ENCODE measurements at places on chromosomes 13 and 19.

DNA sequence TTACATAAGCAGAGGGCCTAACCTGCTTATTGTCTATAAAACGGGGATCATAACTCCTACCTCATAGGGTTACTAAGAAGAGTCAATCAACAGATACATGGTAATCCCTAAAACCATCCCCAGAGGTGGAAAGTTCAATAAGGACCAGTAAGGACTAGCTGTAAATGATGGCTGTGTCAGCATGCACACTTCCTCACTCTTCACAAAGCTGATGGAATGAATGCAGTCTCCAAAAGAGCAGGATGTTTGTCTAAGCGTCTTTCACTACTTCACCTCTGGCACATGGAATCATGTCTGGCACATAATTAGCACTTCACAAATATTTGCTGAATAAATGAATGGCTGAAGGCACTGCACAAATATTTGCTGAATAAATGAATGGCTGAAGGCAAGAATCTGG is 134.2 kb downstream of the MIPEP start:
- no peak for DNase-seq

GRCh38 chr13:109737606-109738005 is 48.8 kb downstream of the IRS2 start:
- DNase-seq, result no peak

- no peak for DNase-seq
Measured at GRCh38 chr13:106752584-106753170, 184.7 kb upstream of the ARGLU1 start.

- DNase-seq, result no peak
Measured at GRCh38 chr13:80215368-80215767, 125.6 kb downstream of the SPRY2 start.

- no peak for DNase-seq
Measured at GRCh38 chr19:33192010-33192409, 2.1 kb upstream of the LRP3 start.

GRCh38 chr19:15114153-15114540 is 6.9 kb downstream of the SYDE1 start:
- no peak for DNase-seq

DNA sequence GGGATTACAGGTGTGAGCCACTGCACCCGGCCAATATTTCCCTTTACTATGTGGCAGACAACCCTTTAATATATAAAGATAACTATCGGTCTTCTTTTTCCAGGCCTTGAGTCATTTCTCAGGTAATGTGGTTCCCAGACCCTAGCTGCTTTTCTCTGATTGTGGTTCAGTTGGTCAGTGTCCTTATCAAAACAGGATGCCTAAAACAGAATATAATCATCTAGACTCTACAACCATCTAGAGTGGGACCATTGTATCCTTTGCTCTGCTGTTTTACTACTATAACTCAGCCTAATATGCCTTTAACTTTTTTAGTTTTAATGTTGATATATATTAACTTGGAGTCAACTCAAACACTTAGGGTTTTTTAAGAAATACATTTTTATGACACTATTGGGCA is 30.0 kb upstream of the HMGB1 start:
- DNase-seq, result no peak

DNA sequence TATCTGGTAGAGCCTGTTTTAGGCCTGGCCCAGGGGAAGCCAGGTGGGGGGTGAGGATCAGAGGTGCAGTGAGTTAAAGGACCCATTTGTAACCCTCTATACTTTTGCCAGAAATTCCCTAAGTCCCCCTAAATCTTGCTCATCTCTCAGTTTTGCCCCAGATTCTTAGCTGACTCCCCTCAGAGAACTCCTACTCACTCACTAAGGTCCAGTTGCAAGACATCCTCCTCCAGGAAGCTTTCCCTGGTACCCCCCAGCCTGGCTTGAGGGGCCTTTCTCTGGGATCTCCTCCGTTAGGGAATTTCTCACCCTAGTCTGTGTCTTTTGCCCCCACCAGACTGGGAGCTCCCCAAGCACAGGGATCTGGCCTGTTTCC is 1.9 kb downstream of the TSKS start:
- DNase-seq, result no peak

- DNase-seq, result no peak
Measured at GRCh38 chr13:73433458-73433857, 374.7 kb downstream of the KLF5 start.

GRCh38 chr19:35104361-35104760 is 11.3 kb upstream of the FXYD3 start:
- DNase-seq, result no peak

GRCh38 chr19:40822161-40822560 is 23.2 kb downstream of the EGLN2 start:
- no peak for DNase-seq

GRCh38 chr13:80105350-80105749 is 235.6 kb downstream of the SPRY2 start:
- no peak for DNase-seq

DNA sequence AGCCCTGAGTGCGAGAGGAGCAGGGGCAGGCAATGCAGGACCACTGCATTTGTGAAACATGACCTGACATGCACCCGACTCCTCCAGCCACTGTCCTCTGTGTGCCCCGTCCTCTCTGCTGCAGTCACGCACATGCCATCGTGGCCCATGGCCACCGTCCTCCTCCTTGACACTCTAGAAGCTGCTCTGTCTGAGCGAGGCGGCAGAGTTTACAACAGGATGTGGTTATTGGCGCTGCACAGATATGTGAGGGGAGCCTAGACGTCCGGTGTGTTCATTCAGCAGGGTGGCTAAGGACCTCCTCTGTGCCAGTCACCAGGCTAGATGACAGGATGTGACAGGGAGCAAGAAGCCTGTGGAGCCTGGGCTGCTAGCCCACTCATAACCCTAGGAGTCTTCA is 277.8 kb downstream of the FOXO1 start:
- DNase-seq, result peak; percentile 38

GRCh38 chr19:5125797-5126497 is 157.0 kb downstream of the KDM4B start:
- no peak for DNase-seq

DNA sequence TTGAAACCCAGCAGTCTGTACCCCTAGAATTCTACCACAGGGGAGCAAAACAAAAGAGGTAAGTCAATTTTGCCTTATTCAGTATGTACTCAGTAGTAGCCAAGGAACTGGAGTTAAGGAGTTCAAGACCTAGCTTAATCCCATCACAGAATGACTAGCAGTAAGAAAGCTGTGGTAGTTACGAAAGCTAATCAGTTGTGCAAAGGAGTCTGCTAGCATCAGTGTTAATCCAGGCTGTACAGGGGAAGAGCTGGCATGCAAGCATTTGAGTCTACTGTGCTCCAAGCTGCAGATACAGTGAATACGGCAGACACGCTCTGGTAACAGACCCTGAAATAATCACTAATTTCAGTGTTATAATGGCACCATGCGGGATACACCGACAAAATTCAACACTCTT is 4.7 kb downstream of the DNMT1 start:
- no peak for DNase-seq

GRCh38 chr13:95207769-95208366 is 93.4 kb downstream of the ABCC4 start:
- DNase-seq, result no peak

DNA sequence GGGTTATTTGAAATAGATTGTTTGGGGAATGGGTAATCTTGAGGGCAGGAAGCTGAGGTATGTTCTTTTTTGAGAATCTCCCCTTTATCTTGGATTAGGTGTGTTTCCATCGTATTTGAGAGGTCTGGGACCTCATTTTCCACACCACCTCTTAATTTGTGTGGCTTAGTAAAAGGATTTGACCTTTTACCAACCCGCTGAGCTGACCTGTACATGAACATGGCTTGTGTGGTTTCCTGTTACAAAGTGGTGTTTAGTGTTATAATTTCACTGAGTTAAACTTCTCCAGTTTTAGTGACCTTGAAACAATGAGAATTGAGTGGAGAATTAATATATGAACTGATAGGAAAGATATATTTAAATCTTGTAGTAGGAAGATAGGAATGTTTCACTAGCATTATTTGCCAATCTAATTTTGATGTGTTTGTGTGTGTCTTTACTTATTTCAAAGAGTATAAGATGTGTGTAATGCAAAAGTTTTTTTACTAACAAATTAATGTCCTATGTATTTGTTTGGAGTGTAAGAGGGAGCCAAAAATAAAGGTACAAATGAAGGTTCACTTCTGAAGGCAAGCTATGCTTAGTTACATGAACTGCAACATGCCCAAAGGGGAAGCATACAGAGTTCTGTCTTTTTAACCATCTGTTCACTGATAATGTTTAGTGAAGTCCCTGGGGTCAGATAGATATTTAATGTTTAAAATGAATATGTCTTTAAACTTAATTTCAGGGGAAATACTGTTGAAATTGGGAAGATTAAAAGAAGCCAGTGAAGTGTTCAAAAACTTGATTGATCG is 17.1 kb downstream of the NAA16 start:
- no peak for DNase-seq

GRCh38 chr13:98181111-98181815 is 4.2 kb upstream of the RNF113B start:
- no peak for DNase-seq

- DNase-seq, result no peak
Measured at GRCh38 chr19:8575467-8575997, 1.7 kb downstream of the MYO1F start.

GRCh38 chr19:8577247-8577646 is at the start of gene MYO1F:
Gene MYO1F (minus strand): TSS chr19:8577442. CDS start chr19:8577309, 133 bp downstream.
- DNase-seq, result no peak

GRCh38 chr13:55661505-55661904 is 1479.2 kb upstream of the PRR20A start:
- no peak for DNase-seq

- DNase-seq, result no peak
Measured at GRCh38 chr13:35836446-35836845, 294.7 kb downstream of the DCLK1 start.

- DNase-seq, result no peak
Measured at GRCh38 chr13:34034411-34034810, 216.5 kb downstream of the RFC3 start.

GRCh38 chr13:21719463-21719862 is 48.6 kb downstream of the FGF9 start:
- no peak for DNase-seq

GRCh38 chr19:17687857-17688784 is at the start of gene UNC13A:
Gene UNC13A (minus strand): TSS chr19:17688354. CDS start chr19:17688199, 155 bp downstream.
- peak; percentile 15 for DNase-seq
